T-helper 1 cell (primary cell): ENCODE measurements at places on chromosomes 7 and 10.
A peak's percentile ranks its signal among the peaks of the same experiment; 100 is the strongest.

DNA sequence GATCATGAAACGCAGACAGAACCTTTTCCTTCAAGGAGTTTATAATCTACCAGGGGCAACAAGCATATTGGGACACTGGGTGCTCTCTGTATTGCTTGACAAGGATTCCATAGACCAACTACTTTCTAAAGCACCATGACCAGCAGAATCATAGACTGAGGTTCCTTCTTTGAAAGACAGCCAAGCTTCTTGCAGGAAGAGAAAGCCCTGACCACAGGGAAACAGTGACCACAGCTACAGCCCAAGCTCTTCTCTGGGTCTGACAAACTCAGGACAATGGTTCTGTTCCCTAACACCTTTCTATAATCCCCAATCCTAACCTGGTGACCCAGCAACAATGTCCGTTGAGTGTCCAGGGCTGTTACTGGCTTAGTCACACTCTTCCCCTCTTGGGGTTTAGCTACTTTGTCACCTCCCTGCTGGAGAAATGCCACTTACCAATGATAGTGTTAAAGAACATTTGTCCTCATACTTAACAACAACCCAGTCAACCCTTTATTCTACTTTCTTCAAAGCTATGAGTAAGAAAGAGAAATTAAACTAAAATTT is 155.7 kb downstream of the JAZF1 start:
- DNase-seq: no peak

DNA sequence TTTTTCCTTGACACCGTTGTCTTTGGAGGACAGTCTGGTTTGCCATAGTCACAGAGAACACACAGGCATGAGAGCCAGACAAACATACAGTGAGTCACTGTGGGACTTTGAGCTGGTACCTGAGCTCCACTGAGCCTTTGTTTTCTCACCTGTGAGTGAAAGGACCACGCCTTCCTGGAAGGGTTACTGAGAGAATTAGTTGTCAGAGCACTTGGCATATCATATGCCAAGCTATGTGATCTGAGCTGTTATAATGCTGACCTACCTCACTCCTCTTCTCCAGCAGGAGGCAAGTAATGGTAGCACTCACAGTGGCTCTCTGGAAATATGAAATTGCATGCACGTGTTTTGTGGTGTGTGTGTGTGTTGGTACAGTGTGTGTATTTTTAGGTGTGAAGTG is 59.7 kb downstream of the CXCL12 start:
- DNase-seq: no peak

DNA sequence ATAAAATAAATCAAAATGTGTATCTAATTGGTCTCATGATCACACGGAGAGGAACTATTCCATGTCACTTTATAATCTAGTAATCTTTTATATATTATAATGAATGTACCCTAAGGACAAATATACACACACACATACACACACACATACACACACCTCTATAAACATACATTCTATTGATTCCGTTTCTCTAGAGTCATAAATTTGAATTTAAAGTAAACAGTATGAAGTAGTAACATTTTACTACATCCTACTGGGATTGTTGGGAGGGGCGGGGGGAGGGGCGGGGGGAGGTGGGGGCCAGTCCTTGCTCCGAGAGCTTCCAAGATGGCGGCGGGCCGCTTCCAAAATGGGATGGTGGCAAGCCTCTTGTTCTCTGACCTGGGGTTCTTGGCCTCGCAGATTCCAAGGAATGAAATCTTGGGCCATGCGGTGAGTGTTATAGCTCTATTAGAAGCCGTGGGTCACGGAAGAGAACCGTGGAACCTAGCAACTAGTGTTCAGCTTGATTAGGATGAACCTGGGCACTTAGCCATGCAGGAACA is 143.2 kb downstream of the REEP3 start:
- no peak for DNase-seq

GRCh38 chr7:47535035-47535703 is 46.7 kb downstream of the TNS3 start:
- DNase-seq: no peak

DNA sequence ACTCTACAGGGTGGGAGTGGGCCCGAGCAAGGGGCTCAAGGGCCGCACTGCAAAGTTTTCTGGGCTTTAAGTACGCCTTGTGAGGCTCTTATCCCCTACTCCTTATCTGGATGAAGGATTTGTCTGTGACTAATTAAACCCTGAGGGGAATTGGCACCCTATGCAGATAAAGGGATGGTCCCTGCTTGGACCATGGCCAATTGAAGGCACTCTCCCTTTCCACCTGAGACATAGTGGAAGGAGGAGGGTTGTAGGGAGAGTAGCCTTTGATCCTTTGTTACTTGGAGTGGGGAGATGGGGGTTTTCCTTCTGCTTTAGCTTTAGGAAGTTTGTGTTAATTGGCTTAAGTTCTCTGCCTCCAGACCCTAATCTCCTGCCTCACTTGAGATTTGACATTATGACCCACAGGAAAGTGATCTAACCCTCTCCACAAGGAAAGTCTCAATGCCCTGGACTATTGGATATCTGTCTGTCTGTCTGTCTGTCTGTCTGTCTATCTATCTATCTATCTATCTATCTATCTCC is 1158.8 kb upstream of the SORCS1 start:
- no peak for DNase-seq

DNA sequence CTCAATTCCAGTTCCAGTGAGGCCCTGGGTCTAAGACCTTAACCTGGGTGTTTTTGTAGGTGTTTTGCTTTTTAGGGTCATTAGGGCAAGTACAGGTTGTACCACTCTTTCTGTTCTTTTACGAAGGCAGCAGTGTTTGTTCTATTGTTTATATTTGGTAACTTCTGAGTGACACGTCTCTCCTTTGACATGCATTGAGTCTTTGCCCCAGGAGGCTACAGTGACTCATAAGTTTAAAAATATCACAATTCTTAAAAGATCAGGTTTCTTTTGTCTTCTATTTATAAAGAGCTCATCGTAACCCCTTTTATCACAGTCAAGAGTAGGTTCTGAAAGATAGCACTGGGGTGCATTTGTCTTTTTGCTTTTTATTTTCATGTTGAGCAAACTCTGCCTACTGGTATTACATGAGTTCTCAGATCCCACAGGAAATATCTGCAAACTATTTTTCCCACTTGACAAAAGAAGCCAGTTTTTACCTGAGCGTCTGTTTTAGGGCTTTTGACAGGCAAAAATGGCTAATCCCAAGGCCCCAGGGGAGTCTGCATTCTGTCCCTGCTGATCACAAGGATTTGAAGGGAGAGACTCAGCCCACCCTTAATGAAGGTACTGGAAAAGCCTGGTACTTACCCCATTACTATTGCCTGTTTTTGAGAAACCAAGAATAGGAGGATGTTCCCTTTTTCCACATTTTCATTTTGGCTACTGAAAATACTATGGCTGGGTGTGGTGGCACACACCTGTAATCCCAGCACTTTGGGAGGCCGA is 7.9 kb downstream of the NUDT13 start:
- no peak for DNase-seq

DNA sequence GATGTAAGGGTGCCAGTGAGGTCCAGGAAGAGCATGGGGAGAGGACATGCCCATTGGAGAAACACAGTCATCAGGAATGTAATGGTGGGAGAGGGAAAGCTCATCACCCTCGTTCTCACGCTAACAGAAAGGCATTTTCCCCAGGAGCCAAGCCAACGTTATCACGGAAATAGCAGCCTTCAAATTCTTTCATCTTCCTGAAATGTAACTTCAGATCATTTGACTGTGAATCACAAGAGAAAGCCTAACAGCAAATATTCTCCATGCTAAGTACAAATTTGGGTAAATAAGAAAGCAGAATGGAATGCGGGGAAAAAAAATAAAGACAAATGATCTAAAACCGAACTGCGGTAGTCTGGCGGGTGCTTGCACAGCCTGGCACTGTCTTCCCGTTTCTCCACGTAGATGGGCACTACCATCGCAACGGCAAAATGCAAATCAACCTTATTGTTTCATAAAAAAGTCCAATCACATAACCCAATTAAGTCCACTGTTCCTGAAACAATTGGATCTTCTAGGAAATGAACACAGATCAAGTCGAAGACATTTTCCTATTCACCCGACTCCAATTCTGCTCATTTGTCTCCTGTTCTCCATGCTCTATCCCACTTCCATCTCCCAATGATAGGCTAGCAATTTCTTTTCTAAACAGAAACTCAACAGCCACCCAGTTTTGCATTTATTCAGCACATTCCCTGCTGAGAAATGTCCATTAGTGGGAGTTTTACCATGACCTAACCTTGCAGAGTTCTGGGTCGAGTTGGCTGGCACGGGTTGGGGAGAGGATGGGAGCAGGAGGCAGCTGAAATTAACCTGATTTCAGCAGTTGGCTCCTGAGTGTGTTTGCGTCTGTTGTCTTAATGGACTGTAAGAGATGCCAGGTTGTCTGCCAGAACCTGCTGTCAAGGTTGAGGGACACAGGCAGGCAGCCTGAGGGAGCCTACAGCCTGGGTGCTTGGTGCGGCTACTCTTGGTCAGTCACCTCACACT is 74.6 kb upstream of the FRMD4A start:
- DNase-seq: no peak

- peak; percentile 54 for DNase-seq
Measured at GRCh38 chr7:351681-352480, 61.9 kb downstream of the FOXL3 start.

GRCh38 chr10:86443936-86444335 is 77.3 kb upstream of the GRID1 start:
- DNase-seq: no peak

DNA sequence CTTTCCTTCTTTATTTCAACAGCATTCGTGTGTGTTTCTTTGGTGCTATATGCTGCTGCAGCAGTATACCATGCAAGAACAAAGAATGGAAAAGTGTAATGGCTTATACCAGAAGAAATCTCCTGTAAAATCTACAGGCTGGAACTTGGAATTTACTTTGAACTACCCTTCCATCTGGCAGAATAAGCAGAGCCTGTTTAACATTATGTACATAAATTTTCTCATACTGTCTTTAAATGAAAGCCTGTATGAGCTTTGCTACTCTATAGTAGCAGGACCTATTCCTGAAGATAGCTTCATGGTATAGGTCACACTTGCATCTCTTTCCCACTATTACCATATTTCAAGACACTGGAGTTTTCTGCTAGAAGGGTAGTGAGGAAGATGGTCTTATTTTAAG is 522.1 kb upstream of the GHITM start:
- DNase-seq: no peak

- no peak for DNase-seq
Measured at GRCh38 chr7:151921451-151921850, 34.8 kb upstream of the GALNTL5 start.

GRCh38 chr7:97001221-97001620 is 4.1 kb upstream of the DLX6 start:
- DNase-seq: no peak
